ENCODE measurements at places on chromosomes 7 and 10.

DNA sequence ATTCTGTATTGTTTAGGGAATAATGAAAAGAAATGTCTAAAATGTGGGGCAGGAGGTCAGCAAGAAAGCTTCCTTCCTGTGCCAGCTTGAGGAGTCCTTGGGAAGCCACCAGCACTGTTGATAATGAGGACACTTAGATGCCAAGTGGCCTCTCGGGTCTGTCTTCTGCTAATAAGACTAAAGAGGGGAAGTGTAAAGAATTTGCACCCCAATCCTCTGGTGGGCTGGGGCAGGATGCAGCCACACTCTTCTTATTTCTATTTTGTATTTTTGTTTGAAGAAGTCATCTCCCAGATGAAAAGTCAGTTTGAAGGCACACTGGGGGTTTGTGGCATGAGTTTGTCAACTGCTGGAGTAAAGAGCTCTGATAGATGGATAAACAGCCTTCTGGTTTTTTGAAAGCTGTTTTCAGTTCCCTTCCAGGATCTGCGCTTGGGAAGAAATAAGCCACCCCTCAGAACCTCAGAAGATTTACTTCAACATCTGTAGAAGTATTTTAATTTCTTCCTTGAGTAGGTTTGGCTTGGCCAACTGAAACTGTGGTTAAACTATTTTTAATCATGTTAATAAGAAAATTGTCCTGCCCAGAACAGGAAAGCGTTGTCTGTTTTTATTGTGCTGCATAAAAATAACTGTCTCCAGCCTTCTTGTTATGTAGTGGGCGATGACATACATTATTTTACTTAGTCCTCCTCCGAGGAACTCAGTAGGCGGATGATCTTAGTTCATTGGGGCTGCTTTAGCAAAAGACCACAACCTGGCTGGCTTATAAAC is 128.8 kb upstream of the GPR26 start:
- no peak for DNase-seq

DNA sequence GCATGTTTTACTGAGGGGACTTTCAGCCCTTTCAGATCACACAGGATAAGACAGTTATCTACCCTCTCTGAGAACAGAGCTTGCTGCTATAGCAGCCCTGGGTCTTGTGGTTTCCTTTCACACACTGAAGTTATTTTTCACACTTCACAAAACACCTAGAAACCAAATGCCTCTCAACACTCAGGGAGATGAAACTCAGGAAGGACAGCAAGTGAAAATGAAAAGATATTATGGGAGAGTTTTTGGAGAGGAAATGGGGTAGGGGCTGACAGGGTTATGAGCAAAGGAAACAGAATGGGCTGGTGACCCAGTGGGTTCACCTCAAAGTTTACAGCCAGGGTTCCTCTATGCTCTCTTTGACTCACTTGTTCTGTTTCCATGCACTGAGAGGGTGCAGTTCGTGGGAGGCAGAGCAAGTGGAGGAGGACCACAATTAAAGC is 17.0 kb upstream of the GIMAP2 start:
- no peak for DNase-seq

DNA sequence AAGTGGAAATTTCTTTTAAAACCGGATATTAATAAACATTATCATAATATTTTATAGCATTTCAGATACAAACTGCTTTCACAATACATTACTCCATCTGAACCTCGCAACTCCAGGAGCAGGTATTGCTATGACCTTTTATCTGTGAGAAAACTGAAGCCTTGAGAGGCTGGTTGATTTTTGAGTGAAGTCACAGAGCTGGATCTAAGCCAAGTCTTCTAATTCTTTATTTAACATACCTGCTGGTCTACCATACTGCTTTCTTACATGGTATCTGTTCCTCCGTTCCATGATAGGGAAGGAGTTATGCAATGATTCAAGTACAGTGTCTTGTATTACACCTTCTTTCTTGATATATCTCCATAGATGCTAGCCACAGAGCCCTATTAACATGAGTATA is 37.4 kb upstream of the ITGB8 start:
- DNase-seq = no peak

DNA sequence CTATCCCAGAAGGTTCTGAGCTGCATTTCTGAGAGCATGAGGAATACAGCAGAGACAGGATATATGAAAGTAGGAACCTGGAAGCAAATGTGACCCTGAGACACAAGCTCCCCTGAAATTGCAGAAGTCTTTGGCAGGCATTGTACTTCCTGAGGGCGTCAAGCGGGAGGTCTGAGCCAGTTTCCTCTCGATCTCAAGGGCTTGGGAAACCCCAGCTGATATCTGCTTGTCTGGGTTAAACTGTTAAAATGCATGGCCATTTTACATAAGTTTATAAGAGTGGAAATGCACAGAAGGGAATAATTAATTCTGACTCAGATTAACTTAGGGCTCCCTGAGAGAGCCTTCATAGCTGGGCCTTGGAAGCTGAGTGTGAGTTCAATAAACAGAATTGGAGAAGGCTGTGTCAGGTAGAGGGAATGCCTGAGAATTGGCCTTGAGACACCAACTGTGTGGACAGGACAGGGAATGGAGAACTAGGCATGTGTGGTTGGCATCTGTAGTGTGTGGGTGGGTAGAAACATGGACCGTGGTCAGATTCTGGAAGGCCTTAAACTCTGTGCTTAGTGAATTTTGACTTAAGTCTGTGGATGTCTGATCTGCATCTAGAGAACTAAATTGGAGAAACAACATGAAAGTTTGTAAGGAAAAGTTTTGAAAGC is 53.3 kb downstream of the WIPF3 start:
- DNase-seq = no peak

DNA sequence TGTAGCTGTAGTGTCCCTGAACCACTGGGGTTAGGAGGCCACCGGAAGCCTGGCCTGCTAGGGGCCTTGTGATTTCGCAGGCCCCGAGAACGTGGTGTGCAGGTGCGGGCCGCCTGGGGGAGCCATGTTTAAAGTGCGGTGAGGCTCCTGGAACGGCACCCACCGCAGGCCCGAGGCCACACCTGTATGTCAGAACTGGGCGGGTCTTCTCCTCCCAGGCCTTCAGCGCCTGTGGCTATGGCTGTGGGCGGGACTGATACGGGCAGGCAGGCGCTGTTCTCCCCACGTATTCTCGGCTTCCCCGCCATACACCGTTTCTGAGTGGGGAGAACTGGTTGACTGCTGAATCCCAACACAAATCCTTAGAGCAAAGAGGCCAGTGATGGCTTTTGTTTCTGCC is 74.8 kb downstream of the DNAJB6 start:
- no peak for DNase-seq

DNA sequence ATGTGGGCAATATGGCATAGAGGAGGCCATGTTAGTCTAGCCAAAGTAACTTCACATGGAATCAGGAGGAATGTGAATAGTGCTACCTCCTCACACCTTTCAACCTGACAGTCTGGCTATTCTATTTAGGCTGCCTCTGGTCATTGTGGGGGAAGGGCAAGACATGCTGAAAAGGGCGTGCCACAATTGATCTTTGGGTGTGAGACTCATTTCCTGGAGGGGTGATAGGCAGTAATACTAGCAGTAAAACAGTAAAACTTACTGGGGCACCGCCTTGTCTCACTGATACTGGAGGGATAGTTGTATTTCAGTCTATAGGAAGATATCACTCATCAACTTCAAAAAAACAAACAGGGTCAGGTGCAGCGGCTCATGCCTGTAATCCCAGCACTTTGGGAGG is 88.7 kb downstream of the TMEM168 start:
- no peak for DNase-seq

DNA sequence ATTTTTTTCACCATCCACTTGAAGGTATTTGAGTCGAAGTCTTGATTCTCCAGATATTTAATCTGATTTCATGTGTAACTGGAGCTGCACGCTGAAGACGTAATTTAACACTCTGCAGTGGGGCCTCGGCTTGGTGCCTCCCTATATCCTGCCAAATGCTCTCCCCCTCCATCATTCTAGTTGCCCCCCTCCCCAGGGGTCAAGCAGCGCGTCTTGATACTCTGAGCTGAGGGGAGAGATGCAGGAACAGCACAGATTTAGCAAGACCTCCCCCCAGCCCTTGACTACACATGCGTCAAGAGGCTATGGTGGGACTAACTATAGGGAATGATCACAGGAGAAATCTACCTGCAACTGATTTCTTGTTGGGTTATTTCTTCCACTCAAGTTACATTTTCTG is 85.8 kb downstream of the PRPF18 start:
- no peak for DNase-seq

- DNase-seq = no peak
Measured at GRCh38 chr7:2417981-2418481, 14.6 kb downstream of the CHST12 start.

- no peak for DNase-seq
Measured at GRCh38 chr7:82965088-82966036, 197.3 kb downstream of the PCLO start.

- DNase-seq = no peak
Measured at GRCh38 chr10:66162560-66163143, 763.2 kb upstream of the LRRTM3 start.

- DNase-seq = no peak
Measured at GRCh38 chr10:20976891-20977290, 79.8 kb upstream of the NEBL start.

DNA sequence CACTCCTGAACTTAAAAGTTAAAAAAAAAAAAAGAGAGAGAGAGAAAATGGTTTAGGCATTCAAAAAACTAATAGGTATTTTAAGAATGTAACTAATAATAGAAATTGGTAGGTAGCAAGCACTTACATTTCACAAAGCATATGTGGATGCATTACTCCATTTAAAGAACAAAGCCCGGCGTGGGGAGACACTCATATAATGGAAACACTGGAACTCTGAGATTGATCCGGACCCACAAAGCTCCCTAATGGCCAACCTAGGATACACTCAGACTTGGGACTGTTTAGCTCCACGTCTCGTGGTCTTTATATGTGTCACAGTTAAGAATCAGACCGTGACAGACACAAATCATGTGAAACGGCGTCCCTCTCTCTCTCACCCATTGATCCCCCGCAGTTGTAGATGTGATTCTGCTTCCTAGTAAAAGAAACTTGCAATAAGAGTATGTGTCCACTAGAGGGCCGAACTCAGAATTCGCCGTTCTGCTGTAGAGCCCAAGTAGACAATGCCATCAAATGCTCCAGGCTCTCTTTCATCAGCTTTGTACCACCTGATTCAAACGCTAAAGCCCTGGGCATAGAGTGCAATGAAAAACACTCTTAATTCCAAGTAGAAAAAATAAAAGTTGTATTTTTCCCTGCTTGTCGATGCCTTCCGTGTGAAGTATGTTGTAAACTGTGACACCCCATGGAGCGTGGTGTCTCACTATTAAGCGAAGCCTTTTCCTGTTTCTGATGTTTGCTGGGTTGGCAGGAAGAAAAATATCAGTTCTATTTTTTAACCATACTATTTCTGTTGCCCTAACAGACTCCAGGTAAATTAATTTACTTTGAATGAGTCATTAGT is 429.0 kb upstream of the MTPN start:
- DNase-seq = peak; percentile 43

DNA sequence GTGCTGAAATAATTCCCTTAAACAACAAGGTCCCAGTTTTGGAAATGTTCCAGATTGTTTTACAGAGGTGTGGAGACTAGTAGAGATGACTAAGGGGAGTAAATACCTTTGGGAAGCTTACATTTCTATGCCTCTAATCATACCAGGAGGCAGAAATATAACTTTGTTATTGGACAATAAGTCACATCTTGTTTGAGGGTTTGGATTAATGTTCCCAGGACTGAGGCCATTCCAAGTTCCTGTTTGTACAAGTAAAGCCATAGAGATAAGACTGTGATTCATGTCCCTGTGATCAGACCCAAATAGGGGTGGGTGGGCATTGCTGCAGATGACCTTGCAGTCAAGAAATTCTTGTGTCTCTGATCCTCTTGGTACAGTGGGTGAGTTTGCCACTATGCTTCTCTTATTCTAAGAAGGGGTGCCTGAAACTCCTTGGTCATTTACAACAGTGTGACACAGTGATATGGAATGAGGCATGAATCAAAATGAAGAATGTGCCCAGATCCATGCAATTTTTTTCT is 508.3 kb downstream of the SORCS3 start:
- DNase-seq = no peak

DNA sequence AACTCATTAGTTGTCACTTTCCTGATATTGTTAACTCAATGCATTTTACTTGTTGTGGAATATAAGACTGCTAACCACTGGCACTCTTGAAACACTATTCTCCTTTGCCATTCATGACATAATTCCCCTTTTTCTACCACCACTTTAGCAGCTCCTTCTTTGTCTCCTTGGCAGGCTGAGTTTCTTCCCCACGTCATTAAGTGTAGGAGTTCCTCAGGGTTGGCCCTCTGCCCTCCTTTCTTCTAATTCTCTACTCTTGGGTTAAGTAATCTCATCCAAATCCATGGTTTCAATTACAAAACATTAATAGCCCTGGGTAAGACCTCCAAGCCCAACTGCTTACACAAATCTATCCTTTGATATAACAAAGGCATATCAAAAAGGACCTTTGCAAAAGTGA is 175.1 kb downstream of the HGF start:
- no peak for DNase-seq

GRCh38 chr7:106717254-106717954 is 56.4 kb upstream of the CCDC71L start:
- no peak for DNase-seq
